Sciatic nerve (tissue), 2 donors: ENCODE measurements at places on chromosomes 12 and 14. TPM values are rescaled to one million over a fixed set of nuclear protein-coding genes. Genes with fewer than 3 reads are reported as not detected.
A peak's percentile ranks its signal among the peaks of the same experiment; 100 is the strongest.

DNA sequence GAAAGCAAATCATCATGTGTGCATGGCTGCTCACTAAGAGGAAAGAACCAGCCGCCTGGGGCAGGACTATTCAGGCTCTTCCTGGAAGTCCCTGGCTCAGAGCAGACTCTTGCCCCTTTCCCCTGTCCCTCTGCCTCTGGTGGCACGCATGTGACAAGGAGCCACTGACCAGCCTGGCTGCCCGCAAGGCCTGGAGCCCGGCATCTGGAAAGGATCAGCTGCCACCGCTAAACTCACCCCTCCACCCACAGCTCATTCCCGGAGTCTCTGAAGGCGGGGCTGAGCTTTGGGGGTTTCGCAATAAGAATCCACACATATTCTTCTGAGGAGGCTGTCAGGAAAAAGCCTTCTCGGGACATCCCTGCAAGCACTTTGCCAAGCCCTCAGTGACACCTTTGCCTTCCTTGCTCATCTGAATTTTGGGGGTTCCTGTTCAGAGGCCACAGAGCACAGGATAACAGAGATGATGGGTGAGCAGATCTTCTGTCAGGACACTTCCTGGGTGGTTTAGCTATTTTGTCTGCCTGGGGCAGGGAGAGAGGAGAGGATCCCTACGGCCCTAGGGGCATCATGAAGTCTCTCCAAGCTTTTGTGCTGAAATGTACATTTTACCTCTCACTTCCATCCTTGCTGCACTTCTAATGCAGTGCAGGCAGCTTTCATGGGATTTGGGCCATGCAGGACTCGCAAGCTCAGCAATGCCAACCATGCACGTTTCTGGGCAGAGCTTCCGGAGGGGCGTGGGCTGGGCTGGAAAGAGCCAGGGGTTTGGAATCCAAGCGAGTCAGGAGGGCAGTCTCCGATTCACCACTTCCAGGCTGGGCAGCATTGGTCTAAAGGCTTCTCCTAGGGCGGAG lies 124.8 kb upstream of the MAP1LC3B2 start:
- DNase-seq, result peak; percentile 89

LYZ gene
- total RNA-seq, result 112 TPM

- no peak for DNase-seq
Observed at GRCh38 chr12:126480451-126480850, 1415.2 kb downstream of the AACS start.

DNA sequence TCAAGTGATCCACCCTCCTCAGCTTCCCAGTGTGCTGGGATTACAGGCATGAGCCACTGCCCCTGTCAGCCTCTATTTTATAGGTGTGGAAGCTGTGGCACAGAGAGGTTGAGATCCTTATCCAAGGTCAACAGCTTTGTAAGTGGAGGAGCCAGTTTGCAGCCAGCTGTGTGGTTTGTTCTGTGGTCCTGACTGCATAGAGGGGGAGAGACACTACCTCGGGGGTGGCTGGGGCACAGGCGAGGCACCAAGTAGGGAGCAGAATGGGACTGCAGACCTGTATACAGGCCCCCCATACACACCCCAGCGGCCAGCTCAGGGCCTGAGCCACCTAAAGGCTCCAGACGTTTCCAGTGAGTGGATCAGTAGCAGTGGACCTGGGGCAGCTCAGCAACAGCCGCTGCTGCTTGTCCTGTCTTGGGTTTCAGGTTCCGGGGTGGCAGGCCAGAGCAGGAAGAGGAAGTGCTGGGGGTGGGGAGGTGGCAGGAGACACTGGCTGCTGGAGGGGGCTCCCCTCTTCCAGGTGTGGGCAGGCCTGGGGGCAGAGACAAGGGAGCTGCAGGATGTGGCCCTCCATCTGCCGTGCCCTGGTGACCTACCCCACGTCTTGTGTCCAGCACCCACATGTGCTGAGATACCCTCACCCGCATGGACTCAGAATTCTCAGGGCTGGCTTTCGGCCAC lies 11.0 kb downstream of the ORAI1 start:
- DNase-seq, result no peak

GLIPR1L1 gene
- not detected for total RNA-seq

GRCh38 chr14:52241087-52241793 lies 26.3 kb upstream of the PTGDR start:
- DNase-seq, result no peak

AMIGO2 gene
- total RNA-seq, result 5.3 TPM

GRCh38 chr12:57008178-57008577 lies 1.8 kb upstream of the ZBTB39 start:
- no peak for DNase-seq

TAS2R30 gene
- 8.1 TPM for total RNA-seq

GRCh38 chr14:73785336-73785833 lies 66.2 kb upstream of the PTGR2 start:
- no peak for DNase-seq

- DNase-seq, result peak; percentile 89
Observed at GRCh38 chr12:57611108-57611826, at the start of gene ARHGEF25. Gene ARHGEF25, plus strand, starts transcription at chr12:57611435. Its CDS starts 460 bp downstream, at chr12:57611895.
